Regular cardiac myocyte (primary cell): ENCODE measurements at places on chromosomes 13 and 19. TPM values are rescaled to one million over a fixed set of nuclear protein-coding genes. Genes with fewer than 3 reads are reported as not detected.

The SYT3 gene
- total RNA-seq, result under 0.01 and 0.85 TPM in 2 replicates

The PSG1 gene
- 0.19 and 1.4 TPM in 2 replicates for total RNA-seq

The CYP2A7 gene
- not detected in 2 replicates for total RNA-seq

The ZNF729 gene
- total RNA-seq, result under 0.01 TPM in 1 of 2 replicates, not detected in the other

The ATP8A2 gene
- under 0.01 TPM in 1 of 2 replicates, not detected in the other for total RNA-seq

The POSTN gene
- total RNA-seq, result 564 and 1,285 TPM in 2 replicates

The ANKLE1 gene
- total RNA-seq, result 1.9 TPM in 1 of 2 replicates, not detected in the other

The DACH1 gene
- under 0.01 TPM in 2 replicates for total RNA-seq

The ZFP82 gene
- 7.7 and 10.1 TPM in 2 replicates for total RNA-seq

The ZNF534 gene
- total RNA-seq, result under 0.01 TPM in 1 of 2 replicates, not detected in the other

The RPS28 gene
- 276 and 664 TPM in 2 replicates for total RNA-seq

The MAST3 gene
- total RNA-seq, result 2.1 and 3.1 TPM in 2 replicates

The LGALS7B gene
- total RNA-seq, result not detected in 2 replicates

The TEX30 gene
- 13.5 and 37.2 TPM in 2 replicates for total RNA-seq

The FCER2 gene
- not detected in 2 replicates for total RNA-seq

The CEACAM4 gene
- not detected in 2 replicates for total RNA-seq

The RASAL3 gene
- total RNA-seq, result under 0.01 TPM in 2 replicates

The RUBCNL gene
- 0.19 and 0.28 TPM in 2 replicates for total RNA-seq

The ZNF528 gene
- total RNA-seq, result 17.1 and 26.5 TPM in 2 replicates

The UGGT2 gene
- total RNA-seq, result 40.1 and 86.3 TPM in 2 replicates

The RAB8A gene
- 37.8 and 82.6 TPM in 2 replicates for total RNA-seq

The IL17D gene
- total RNA-seq, result 1.3 and 3.1 TPM in 2 replicates

The DOHH gene
- 7.6 and 22.4 TPM in 2 replicates for total RNA-seq

The ZNF611 gene
- 8.2 and 11.5 TPM in 2 replicates for total RNA-seq

The ZNF28 gene
- 19.7 and 20.1 TPM in 2 replicates for total RNA-seq

The CA11 gene
- 0.58 and 2.5 TPM in 2 replicates for total RNA-seq

The C19orf73 gene
- total RNA-seq, result 0.58 and 0.85 TPM in 2 replicates

The NCAN gene
- under 0.01 TPM in 1 of 2 replicates, not detected in the other for total RNA-seq

The FUT6 gene
- total RNA-seq, result not detected in 2 replicates

The PLK5 gene
- total RNA-seq, result under 0.01 TPM in 1 of 2 replicates, not detected in the other

The C1QTNF9 gene
- not detected in 2 replicates for total RNA-seq

The IRGQ gene
- 14.9 and 19.9 TPM in 2 replicates for total RNA-seq

The CEACAM19 gene
- total RNA-seq, result 1.1 and 1.3 TPM in 2 replicates

The ZFR2 gene
- total RNA-seq, result 0.19 TPM in 1 of 2 replicates, not detected in the other

The RDH8 gene
- total RNA-seq, result not detected in 2 replicates

The ZNF888 gene
- 4.5 and 13.0 TPM in 2 replicates for total RNA-seq

The OR7G2 gene
- not detected in 2 replicates for total RNA-seq

The FFAR3 gene
- total RNA-seq, result not detected in 2 replicates

The ZNF100 gene
- 2.5 and 5.2 TPM in 2 replicates for total RNA-seq

The SMIM44 gene
- total RNA-seq, result not detected in 2 replicates

The ZNF229 gene
- 8.6 and 13.0 TPM in 2 replicates for total RNA-seq

The MYO16 gene
- total RNA-seq, result 0.28 TPM in 1 of 2 replicates, not detected in the other
